Pancreas (tissue), 10 donors: ENCODE measurements at places on chromosomes 2 and 18. TPM values are rescaled to one million over a fixed set of nuclear protein-coding genes. Genes with fewer than 3 reads are reported as not detected.

CHAC2 gene
- 1.2 TPM for total RNA-seq

CHRNG gene
- not detected for total RNA-seq

CPLX4 gene
- total RNA-seq = 0.09 TPM

KATNAL2 gene
- total RNA-seq = 1.7 TPM

HOXD8 gene
- total RNA-seq = 0.35 TPM

NHEJ1 gene
- total RNA-seq = 6.1 TPM

ANKRD30B gene
- 0.12 TPM for total RNA-seq

RGPD4 gene
- not detected for total RNA-seq

COL5A2 gene
- total RNA-seq = 12.6 TPM

ASAP2 gene
- 17.7 TPM for total RNA-seq

PAX3 gene
- not detected for total RNA-seq

DNAJC10 gene
- 87.8 TPM for total RNA-seq

FAM237A gene
- total RNA-seq = not detected

MBP gene
- total RNA-seq = 20.2 TPM

SH2D6 gene
- total RNA-seq = 9.7 TPM

AOX1 gene
- 139 TPM for total RNA-seq

METTL4 gene
- 3.0 TPM for total RNA-seq

PAIP2B gene
- total RNA-seq = 60.1 TPM

SP110 gene
- total RNA-seq = 7.8 TPM

TSN gene
- 27.8 TPM for total RNA-seq

PARD3B gene
- total RNA-seq = 9.8 TPM

NXPH2 gene
- total RNA-seq = not detected

HTR2B gene
- 0.19 TPM for total RNA-seq

GCKR gene
- 0.87 TPM for total RNA-seq

DUSP28 gene
- total RNA-seq = 2.8 TPM

ALK gene
- total RNA-seq = 0.17 TPM
